Activated CD4-positive, alpha-beta T cell treated with anti-CD3 and anti-CD28 coated beads for 48 hours (primary cell): ENCODE measurements at places on chromosomes 16 and 17.

DNA sequence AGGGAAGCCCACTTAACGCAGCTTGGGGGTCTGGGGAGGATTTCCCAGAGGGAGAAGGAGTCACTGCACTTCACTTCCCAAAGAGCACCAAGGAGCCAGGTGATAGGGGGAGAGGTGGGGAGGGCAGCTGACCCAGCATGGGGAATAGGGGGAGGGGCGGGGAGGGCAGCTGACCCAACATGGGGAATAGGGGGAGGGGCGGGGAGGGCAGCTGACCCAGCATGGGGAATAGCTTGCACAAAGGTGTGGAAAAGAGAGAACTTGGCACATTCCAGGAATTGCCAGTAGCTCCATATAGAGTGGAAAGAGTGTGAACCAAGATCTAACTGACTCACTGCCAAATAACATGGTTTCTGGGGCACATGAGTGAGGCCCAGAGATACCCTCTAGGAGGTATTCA is 110.3 kb downstream of the CCT6B start:
- no peak for DNase-seq

- DNase-seq, result no peak
These were observed 11.4 kb downstream of the ARSG start for GRCh38 chr17:68302666-68303065.

- no peak for DNase-seq
These were observed 290.6 kb downstream of the WWOX start for GRCh38 chr16:78390092-78390491.

DNA sequence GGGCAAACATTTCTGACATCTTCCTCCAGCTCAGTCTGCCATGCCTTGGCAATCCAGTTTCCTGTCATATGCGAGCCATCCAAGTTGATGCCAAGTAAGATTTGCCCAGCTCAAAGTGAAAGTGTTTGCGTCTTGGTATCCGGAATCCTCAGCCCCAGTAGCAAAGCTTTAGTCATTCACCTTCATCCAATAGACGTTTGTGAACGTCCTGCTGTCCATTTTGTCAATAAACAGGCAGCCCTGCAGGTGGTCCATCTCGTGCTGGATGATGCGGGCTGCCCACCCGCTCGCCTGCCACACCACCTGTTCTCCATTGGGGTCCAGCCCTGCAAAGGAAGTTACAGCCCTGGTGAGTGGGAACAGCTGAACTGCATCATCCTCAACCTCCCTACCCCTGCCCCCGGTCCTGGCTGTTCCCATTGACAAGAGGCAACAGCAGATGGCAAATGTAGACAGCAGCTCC is 1.5 kb downstream of the PDF start:
- DNase-seq, result peak; percentile 29

DNA sequence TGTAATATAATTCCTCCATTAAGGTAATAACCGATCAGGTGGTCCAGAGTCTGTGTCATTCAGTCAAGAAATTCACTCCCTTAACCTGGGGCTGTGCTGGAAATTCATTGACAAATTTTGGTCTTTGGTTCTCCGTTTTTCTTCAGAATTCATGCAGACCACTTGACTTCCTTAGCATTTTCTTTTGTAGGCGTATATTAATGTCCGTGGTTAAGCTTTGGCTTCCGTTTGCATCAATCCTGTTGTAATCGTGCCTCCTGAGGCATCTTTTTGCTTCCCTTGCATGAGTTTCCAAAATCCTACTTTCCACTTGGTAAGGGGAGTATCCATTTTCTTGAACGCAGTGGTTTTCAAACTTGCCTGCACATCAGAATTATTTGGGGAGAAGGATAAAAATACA is 9.0 kb downstream of the LRRC37B start:
- no peak for DNase-seq

GRCh38 chr16:16871196-16871595 is 492.3 kb downstream of the NPIPA7 start:
- DNase-seq, result no peak

DNA sequence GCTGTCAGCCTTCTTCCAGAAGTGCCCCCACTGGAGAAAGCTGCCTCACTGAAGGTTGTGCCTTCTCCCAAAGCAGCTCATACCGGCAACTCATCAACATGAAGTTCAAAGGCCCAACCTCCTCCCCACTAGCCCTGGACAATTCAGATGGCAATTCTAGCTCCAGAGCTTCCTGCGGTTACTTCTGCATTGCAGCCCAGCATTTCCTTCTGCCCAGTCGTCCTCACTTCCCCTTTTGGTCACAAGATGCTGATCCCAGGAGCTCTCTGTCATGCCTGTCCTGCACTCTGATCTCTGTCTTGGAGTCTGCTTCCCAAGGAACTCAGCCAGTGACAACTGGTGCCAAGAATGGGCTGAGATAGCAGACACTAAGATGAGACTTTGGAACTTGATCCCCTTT is 178.2 kb upstream of the SOX9 start:
- no peak for DNase-seq

GRCh38 chr17:81365148-81365600 is 30.1 kb upstream of the BAHCC1 start:
- DNase-seq, result peak; percentile 66

DNA sequence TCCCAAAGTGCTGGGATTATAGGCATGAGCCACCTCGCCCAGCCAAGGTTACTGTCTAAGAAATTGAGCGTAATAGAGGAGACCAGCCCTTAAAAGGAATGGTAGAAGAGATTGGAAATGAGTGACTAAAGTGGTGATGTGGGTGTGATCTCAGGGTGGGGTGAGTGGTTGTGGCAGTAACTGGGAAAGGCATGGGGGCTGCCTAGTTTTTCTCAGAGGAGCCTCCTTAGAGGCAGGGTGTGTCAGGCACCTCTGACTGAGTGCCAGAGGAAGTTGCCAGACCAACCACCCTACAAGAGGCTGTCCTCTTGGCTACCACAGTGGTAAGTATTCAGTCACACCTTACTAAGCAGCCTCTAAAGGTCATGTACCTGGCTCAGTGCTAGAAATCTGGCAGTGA is 8.9 kb downstream of the DUS2 start:
- peak; percentile 8 for DNase-seq

GRCh38 chr16:13351601-13352217 is 450.3 kb downstream of the SHISA9 start:
- no peak for DNase-seq

- no peak for DNase-seq
These were observed 27.1 kb downstream of the MMD start for GRCh38 chr17:55394357-55395021.

DNA sequence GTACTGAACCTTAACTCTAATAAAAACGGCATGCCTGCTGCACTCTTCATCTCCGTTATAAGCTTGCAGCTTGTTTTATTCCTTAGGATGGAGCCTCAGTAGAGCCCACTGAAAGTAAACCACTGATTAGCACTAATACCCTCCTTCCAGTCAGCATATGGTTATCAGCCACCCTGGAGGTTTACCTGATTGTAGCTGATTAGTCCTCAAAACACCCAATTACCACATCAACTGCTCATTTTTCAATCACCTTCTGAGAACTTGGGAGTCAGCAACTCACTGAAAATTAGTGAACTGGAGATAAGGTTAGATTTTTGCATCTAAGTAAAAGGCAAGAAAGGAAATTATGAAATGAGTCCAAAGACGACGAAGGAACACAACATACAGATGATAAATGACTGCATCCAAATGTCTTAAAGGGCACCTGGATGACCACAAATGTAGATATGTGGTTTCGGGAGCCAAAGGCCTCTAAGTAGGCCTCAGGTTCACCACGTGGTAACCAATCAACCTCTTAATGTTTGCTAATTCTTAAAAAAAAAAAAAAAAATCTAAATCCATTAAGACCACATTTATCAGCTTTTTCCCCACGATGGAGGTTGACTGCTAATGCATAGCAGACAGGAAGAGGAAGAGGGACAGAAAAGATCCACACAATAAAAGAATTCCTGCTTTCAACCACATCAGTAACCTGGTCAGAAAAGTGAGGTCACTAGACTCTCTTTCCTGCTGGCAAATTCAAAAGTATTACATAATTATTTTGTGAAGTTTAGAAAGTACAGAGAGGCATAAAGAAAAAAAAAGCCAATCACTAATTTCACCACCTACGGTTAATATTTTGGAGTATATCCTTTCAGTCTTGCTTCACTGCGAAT is 28.0 kb downstream of the DCUN1D3 start:
- no peak for DNase-seq
